ENCODE measurements at places on chromosomes 1 and 21.

DNA sequence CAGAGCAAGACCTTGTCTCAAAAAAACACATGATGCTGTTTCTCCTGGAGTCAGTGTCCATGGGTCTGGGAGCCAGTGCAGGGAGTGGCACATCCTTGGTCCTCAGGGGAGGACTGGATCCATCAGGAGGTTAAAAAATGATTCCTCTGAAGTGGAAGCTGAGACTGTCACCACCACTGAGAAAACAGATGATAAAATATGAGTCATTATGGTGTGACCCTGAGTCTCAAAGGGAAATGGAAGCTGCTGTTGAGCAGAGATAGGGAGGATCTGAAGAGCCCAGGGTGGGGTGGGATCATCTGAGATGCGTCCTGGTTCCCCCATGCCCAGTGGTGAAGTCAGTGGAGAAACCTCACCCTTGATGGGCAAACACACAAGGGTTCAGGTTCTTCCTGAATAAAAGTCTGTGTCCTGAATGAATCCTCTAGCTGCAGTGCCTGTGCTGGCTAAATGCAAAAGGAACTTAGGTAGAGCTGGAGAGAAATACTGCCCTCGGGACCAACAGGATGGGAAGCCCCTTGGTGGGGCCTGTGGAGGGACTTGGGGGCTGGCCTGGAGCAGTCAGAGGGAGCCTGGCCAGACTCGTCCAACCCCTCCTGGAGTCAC lies 61.6 kb upstream of the TENT5B start:
- no peak for DNase-seq

GRCh38 chr1:37034121-37035013 lies at the start of gene GRIK3:
Gene GRIK3 (minus strand): TSS chr1:37034515. CDS start chr1:37034108, 407 bp downstream.
- DNase-seq = no peak

GRCh38 chr1:9891207-9891606 lies 18.9 kb downstream of the CTNNBIP1 start:
- no peak for DNase-seq

DNA sequence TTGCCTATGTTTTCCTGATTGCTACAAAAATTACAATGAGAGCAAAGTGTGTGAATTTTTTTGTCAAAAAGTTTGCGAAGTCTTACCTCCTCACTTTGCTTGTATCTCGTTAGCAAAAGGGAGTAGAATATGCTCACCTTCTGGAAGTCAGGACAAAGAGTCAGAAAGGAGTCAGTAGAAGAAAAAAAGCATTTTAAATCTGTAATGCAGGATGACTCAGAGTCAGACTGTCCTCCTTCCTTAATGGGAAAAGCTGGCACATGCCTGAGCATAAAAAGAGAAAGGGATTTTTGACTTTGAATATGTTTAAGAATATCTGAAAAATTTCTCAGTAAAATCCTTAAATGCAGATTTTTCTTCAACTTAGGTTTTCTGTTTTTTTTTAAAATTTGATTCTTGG lies 14.2 kb upstream of the VN1R5 start:
- DNase-seq = no peak

GRCh38 chr1:209901211-209901610 lies 36.8 kb upstream of the SYT14 start:
- DNase-seq = no peak

- DNase-seq = no peak
Observed at GRCh38 chr1:5970610-5971273, 21.5 kb downstream of the NPHP4 start.

DNA sequence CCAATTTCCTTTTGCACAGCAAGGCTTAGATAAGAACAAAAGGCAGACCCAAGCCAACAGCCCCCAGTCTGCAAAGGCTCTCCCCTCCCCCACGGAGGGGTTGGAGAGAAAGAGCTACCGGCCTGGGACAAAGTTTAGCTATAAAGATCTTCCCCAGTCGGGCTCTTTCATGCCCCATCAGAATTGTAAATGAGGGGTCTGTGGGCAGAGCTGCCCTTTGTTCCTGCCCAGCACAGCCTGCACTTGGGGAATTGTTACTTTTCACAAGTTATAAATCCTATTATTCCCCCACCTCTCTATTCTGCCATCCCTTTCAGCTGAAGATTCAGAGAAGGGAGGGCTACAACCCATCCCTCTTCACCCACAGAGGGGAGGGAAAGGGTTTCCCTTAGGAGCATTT lies 3.5 kb downstream of the MYCL start:
- DNase-seq = no peak

DNA sequence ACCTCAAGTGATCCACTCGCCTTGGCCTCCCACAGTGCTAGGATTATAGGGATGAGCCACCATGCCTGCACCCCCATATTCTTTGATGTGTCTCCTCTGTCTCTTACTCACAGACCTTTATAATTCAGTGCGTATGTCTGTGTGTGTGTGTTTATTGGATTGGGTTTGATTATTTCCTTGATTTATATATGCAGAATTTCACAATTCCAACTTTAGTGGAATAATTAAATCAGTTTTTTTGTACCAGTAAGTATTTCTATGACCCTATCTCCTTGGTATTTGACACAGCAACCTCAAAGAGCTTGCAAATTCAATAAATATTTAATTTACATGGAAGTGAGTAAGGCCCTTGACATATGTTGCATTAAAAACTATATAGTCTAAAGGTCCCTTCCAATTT lies 333.9 kb upstream of the ADAMTS5 start:
- no peak for DNase-seq

DNA sequence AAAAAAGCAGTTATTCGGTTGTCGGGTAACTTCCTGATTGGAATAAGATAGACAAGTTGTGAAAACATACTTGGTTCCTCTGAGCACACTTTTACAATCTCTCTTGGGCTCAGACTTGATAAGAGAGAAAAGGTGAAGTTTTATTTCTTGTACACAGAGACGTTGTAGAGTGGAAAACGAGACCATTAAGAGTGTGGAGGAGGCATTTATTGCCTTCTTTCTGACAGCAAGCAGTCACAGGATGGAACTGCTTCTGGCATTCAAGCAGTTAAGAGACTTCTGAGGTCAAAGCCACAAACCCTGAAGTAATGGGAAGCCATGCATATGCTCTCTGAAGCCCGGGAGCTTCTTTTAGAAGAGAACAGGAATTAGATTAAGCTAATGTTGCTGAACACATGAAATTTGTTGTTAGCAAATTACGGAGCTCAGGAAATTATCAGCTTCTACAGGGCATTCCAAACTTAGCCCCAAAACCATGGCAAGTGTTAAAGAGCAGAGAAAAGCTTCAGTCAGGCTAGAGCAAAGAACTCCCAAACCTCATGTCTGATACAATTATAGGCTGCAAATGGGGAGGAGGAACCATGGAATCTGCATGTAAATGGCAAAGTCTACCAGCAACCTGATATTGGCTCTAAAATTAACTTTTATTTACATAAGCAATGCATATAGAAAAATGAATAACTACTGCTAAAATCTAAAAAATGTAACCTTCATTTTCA lies 26.0 kb downstream of the S1PR1 start:
- no peak for DNase-seq

GRCh38 chr1:66360285-66360724 lies 173.6 kb upstream of the SGIP1 start:
- no peak for DNase-seq

- no peak for DNase-seq
Observed at GRCh38 chr1:53592521-53592982, 133.4 kb downstream of the DMRTB1 start.

GRCh38 chr1:57344265-57344664 lies 79.6 kb downstream of the DAB1 start:
- no peak for DNase-seq

All from T-cell (primary cell).